ENCODE measurements at places on chromosomes 12 and 14. TPM values are rescaled to one million over a fixed set of nuclear protein-coding genes. Genes with fewer than 3 reads are reported as not detected.
A peak's percentile ranks its signal among the peaks of the same experiment; 100 is the strongest.

- DNase-seq = no peak
Observed at GRCh38 chr12:3571724-3572123, 80.7 kb downstream of the PRMT8 start.

GRCh38 chr14:97046967-97047366 lies 249.8 kb downstream of the VRK1 start:
- DNase-seq = no peak

GRCh38 chr12:97982684-97983083 lies 520.1 kb downstream of the RMST start:
- no peak for DNase-seq

Gene IAPP
- not detected for total RNA-seq

Gene FAR2
- total RNA-seq = 13.9 TPM

DNA sequence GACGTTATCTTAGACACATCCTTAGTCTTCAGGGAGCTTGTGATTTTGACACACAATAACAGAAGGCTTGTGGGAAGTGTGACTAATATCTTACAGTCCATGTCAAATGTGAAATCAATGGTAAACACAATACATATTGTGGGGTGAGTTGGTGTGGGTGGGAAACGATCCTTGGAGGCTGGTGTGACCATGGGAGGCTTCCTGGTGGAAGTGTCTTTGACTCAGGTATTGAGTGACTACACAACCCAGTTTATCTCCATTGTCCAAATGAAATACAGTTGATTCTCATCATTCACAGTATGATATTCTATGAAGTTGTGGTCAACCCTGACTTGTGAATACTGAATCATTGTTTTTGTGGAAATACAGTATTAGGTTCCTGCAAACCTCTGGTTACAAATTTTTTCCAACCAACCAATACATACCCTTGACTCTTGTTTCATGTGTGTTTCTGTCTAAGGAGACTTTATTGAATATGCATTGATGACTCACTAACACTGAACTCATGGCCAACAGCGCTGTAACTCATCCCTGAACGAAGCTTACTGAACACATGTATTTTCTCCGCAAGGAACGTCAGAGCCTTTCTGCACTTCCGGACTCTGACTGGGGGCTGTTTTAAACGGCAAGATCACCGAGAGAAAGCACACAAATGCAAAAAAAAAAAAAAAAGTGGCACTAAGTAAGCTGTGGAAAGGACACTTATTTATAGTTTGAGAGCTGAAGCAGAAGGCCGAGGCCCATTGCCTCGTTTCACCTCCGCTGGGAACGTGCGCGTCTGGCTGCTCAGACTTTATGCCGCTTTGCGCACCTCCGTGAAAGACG lies 59.0 kb downstream of the CLMN start:
- no peak for DNase-seq

DNA sequence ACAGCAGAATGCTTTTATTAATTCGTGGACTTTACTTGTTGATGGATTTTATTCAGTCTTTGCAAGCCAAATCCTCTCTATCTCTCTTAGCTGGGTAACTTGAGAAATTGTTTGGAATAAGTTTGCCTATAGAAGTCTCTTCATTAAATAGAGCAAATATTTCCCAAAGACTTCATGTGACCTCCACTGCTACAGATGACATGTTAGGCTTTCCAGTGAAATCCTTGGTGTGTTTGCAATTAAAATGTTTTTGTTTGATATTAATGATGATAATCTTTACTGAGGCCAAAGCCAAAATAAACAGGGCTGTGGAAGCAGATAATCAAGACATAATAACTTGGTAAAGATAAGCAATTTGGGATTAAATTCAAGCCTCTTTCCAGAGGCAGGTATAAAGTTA lies 4.4 kb downstream of the MYF6 start:
- DNase-seq = no peak

GRCh38 chr12:116152268-116152667 lies 125.2 kb downstream of the MED13L start:
- DNase-seq = peak; percentile 70

Gene APOF
- not detected for total RNA-seq

Gene PLEKHG7
- total RNA-seq = not detected

DNA sequence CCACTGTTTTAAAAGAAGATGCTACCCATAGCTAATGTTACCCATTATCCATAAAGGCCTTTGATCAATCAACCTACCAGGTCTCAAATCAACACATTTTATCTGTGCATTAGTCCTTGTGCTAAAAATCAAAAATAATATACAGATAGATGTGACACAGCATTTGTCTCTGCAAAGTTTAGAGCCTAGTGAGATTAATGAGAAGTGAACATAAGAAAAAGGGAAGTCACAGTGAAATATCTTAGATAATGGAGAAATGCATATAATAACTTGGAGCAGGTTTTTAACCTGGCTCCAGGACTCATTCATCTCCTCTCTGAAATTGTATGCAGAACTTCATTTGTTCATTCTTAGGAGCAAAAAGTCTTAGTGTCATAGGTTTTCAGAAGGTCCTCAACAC lies 7.2 kb downstream of the PDE3A start:
- DNase-seq = no peak

DNA sequence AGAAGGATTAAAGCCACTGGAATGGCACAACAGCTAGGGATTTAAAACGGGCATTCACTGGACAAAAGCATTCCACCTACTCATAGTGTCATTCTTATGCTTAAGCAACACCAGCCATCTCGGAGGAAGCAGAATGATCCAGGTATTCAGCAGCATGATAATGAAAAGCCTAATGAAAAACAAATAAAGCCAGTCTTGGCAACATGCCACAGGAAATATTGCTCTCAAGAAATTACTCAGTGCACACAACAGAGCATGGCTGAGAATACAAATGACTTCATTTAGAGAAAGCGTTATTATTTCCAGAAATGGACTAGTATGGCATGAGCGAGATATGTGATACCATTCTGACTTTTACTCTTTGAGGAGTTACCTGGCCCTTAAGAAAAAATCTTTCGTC lies 442.2 kb downstream of the APAF1 start:
- DNase-seq = no peak

DNA sequence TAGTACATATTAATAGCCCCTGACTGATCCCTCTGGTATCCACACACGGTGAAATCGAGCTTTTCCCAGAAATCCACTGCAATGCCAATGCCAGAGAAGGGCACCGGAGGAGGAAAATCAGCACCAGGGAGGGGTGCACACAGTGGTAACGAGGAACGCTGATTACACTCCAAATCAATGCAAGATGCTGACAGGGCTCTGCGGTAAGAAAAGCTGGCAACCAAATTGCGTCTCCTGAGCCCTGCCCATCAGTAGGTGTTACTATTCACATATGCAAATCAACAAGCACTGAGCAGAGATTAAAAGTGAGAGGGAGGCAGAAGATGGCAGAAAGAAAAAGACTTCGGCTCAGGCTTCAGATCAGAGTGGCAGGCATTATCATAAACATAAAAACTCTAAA lies 159.1 kb downstream of the RPS29 start:
- DNase-seq = no peak

DNA sequence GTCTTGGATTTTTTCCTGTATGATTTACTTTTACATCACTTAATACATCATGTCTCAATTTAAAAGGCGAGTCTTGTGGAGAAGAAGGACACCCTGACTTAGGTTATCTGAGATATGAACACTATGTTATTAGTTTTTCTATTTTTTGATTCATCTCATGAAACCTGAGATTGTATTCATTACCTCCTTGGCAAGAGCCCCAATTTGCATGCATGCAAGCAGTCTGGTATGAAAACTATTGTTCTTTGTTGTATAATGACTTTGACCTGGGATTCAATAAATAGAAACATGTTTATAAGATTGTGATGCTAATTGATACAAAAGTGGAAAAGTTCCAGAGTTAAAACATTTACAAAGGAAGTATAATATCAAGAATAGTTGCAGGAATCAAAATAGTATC lies 576.1 kb downstream of the NOVA1 start:
- no peak for DNase-seq

Gene OTOGL
- 0.67 TPM for total RNA-seq
